ENCODE measurements at places on chromosomes 2 and 18. TPM values are rescaled to one million over a fixed set of nuclear protein-coding genes. Genes with fewer than 3 reads are reported as not detected.

- no peak overlapping the region for H3K4me3 ChIP-seq
- H3K4me1 ChIP-seq = peaks cover 9% of the 10 kb centered on the region
Observed at GRCh38 chr18:48985161-48985560, 34.4 kb upstream of the SMAD7 start.

- H3K4me3 ChIP-seq = peak overlapping the region; percentile 77
- H3K27ac ChIP-seq = peak overlapping the region; percentile 91
- H3K4me1 ChIP-seq = peaks cover 62% of the 10 kb centered on the region
- peaks cover 84% of the 10 kb centered on the region for H3K36me3 ChIP-seq
- no peak for DNase-seq
Observed at GRCh38 chr2:230439590-230439989, 23.6 kb downstream of the SP100 start.

DNA sequence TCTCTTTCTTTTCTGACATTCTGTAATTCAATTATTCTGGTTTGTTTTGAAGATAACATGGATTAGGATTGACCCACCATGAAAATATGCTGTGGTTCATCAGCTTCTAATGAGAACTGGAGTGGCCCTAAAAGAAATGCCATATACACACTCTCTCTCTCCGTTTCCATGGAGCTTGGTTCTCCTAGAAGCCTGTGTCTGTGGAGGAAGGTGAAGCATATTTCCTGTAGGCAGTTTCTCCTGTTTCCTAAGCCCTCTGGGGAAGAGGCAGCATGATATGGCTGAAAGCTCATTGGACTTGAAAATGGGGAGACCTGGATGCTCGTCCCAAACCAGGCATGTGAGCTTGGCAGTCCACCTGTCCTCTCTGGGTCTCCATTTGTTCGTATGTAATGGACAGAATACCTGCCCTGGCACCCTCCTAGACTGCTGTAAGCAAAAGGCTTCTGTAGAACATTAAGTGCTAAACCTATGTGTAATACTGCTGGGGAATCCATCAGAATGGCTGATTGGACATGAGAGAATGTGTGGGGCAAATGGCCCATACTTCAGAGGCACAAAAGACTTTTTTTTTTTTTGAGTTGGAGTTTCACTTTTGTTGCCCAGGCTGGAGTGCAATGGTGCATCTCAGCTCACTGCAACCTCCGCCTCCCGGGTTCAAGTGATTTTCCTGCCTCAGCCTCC, 75.3 kb upstream of the PPP1CB start:
- H3K36me3 ChIP-seq = no peaks in the 10 kb centered on the region
- peaks cover 13% of the 10 kb centered on the region for H3K4me1 ChIP-seq
- no peak for DNase-seq
- H3K4me3 ChIP-seq = no peak overlapping the region
- H3K27ac ChIP-seq = no peak overlapping the region
- no peaks in the 10 kb centered on the region for H3K27me3 ChIP-seq

The ASAP2 gene
- not detected for total RNA-seq

The ARHGAP28 gene
- not detected for total RNA-seq

The DTNA gene
- not detected for total RNA-seq

The SPATA3 gene
- 0.29 TPM for total RNA-seq
